ENCODE measurements at places on chromosomes 7 and 10. TPM values are rescaled to one million over a fixed set of nuclear protein-coding genes. Genes with fewer than 3 reads are reported as not detected.

The TCF7L2 gene
- total RNA-seq, result 14.6 TPM

The NUTM2E gene
- not detected for total RNA-seq

The PTF1A gene
- total RNA-seq, result not detected

The SLC18A2 gene
- total RNA-seq, result not detected

DNA sequence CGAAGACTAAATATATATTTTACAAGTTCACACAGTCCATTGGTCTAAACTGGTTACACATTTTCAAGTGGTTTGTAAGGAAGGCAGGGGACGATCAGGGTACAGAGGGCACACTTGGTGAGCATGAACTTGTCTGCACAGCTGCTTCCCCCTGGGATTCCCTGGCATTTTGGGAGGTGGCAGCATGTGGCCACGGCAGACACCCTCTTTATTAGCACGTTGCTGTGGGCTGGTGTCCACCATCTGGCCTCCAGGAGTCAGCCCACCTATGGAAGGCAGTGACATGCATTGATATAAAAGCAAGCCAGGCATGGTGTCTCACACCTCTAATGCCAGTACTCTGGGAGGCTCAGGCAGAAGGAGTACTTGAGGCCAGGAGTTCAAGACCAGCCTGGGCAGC is 350.2 kb downstream of the TYW1 start:
- H3K36me3 ChIP-seq, result peaks cover 18% of the 10 kb centered on the region
- no peak overlapping the region for H3K27ac ChIP-seq
- no peaks in the 10 kb centered on the region for H3K27me3 ChIP-seq

DNA sequence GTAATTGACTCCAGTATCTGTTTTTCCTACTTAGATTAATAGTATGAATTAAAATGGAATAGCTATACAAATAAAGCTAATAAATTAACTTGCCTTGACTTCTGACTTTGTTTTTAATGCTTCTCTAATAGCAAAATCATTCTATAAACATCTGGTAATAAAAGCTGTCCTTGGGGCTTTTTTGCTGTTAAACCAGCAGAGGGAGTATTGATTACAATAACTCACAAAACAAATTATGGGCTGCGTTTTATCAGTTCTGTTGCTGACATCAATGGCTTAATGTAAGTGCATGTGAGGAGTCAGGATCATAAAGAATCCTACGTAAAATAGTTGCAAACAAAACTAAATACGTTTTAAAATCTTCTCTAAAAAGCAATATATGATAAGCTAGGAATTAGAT is 667.8 kb downstream of the PCDH15 start:
- H3K4me1 ChIP-seq, result no peaks in the 10 kb centered on the region
- H3K4me3 ChIP-seq, result no peak overlapping the region
- H3K27me3 ChIP-seq, result no peaks in the 10 kb centered on the region
- no peaks in the 10 kb centered on the region for H3K36me3 ChIP-seq
- no peak for DNase-seq
- H3K27ac ChIP-seq, result no peak overlapping the region

GRCh38 chr7:1885465-1886226 is 215.6 kb downstream of the ELFN1 start:
- no peak for DNase-seq
- H3K27ac ChIP-seq, result no peak overlapping the region
- H3K27me3 ChIP-seq, result peaks cover 3% of the 10 kb centered on the region
- peaks cover 18% of the 10 kb centered on the region for H3K36me3 ChIP-seq

DNA sequence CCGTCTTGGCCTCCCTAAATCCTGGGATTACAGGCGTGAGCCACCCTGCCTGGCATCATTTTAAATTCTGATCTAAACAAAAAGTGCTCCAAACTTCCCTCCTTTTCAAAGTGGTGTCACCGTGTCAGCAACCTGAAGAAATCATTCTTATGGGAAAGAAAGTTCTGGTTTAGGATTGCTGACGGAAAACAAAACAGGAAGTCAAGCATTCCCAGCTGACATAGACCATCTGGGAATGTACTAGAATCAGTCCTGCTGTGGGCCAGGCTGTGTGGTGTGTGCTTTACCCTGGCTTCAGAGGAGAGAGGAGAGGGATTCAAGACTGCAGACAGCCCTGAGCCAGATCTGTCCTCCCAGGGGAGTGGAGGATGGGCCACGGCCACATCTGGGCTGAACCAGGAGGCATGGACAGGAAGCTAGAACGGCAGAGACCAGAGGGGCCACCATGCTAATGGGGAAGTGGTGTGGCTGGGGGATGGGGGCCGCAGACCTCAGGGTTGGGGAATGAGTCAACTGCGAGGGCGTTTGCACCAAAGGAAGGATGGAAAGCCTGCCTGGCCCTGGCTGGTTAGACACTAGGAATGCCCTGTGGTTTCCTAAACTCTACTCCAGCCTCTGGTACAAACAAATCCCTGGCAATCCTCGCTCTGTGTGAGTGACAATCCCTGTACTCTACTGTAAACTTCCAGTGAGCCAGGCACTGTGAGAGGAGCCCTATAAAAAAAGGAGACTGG is 16.7 kb upstream of the CLIP2 start:
- DNase-seq, result peak; percentile 90
- H3K4me1 ChIP-seq, result peaks cover 30% of the 10 kb centered on the region
- peak overlapping the region; percentile 74 for H3K4me3 ChIP-seq
- H3K36me3 ChIP-seq, result no peaks in the 10 kb centered on the region
- peak overlapping the region; percentile 99 for H3K27ac ChIP-seq

GRCh38 chr7:151091003-151091402 is 4.7 kb downstream of the AGAP3 start:
- H3K27ac ChIP-seq, result peak overlapping the region; percentile 53
- H3K27me3 ChIP-seq, result peaks cover 9% of the 10 kb centered on the region
- no peak for DNase-seq
- no peak overlapping the region for H3K4me3 ChIP-seq

DNA sequence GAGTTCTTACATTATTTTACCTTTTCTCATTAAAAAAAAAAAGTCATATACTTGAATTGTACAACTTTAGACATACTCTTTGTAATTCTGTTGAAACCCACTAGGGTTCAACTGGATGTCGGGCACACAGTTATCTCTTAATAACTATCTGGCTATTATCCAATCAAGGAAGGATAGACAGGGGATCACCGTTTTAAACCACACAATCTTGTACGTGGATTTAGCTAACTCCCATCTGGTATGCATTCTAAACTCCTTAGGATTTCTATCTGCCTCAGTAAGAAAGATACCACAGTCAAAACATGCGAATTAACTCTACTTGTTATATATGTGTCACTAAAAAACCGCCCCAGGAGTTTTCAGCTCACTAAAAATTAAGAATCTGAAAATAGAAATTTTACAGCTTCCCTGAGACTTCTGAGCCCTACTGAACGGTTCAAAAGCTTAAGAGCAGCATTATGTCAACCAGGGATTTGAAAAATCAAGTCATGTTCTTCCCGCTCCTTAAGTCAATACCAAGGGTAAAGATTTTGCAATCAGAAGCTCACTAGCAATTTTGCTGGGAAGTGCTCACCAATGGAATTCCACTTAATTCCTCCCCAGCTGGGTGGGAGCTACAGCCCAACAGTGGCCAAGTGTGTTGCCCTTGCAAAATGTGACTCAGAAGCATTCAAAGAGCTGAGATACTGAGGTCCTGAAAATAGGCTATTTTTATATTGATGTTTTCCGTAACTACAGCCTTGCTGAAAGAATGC is 267.0 kb downstream of the FRMD4A start:
- H3K36me3 ChIP-seq, result no peaks in the 10 kb centered on the region
- peak overlapping the region; percentile 55 for H3K27ac ChIP-seq

GRCh38 chr10:129761981-129762956 is 201.8 kb downstream of the EBF3 start:
- H3K27ac ChIP-seq, result no peak overlapping the region
- H3K4me1 ChIP-seq, result no peaks in the 10 kb centered on the region
- H3K27me3 ChIP-seq, result no peaks in the 10 kb centered on the region
- peaks cover 23% of the 10 kb centered on the region for H3K36me3 ChIP-seq
- no peak overlapping the region for H3K4me3 ChIP-seq
- no peak for DNase-seq

DNA sequence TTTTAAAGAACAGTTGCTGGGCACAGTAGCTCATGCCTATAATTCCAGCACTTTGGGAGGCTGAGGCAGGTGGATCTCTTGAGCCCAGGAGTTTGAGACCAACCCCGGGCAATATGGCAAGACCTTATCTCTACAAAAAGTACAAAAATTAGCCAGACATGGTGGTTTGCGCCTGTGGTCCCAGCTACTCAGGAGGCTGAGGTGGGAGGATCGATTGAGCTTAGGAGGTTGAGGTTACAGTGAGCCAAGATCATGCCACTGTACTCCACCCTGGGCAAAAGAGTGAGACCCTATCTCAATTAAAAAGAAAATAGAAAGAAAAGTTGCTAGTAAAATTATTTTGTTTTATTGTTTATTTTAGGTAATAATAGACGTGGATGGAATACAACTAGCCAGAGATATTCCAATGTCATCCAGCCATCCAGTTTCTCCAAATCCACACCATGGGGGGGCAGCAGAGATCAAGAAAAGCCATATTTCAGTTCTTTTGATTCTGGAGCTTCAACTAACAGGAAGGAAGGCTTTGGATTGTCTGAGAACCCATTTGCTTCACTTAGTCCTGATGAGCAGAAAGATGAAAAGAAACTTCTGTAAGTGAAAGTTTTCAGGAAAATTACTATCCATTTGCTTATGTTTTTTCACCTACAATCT is 3.0 kb downstream of the NUP42 start:
- peaks cover 12% of the 10 kb centered on the region for H3K36me3 ChIP-seq
- peak overlapping the region; percentile 13 for H3K27ac ChIP-seq
- H3K27me3 ChIP-seq, result peaks cover 5% of the 10 kb centered on the region
- peak; percentile 65 for DNase-seq

- no peak for DNase-seq
- no peaks in the 10 kb centered on the region for H3K36me3 ChIP-seq
- H3K4me3 ChIP-seq, result no peak overlapping the region
Measured at GRCh38 chr10:71516890-71517289, 120.2 kb downstream of the CDH23 start.

- H3K27ac ChIP-seq, result peak overlapping the region; percentile 3
- DNase-seq, result no peak
- H3K36me3 ChIP-seq, result no peaks in the 10 kb centered on the region
- no peaks in the 10 kb centered on the region for H3K27me3 ChIP-seq
- peaks cover 78% of the 10 kb centered on the region for H3K4me1 ChIP-seq
Measured at GRCh38 chr7:121957626-121958025, 84.7 kb downstream of the PTPRZ1 start.
